ENCODE measurements at places on chromosomes 11 and 22.

GRCh38 chr11:69501891-69502860 is 20.7 kb downstream of the LINC01488 start:
- no peak for DNase-seq

GRCh38 chr11:43419460-43419859 is 60.7 kb downstream of the TTC17 start:
- DNase-seq: peak; percentile 35

GRCh38 chr11:107508201-107508857 is 50.7 kb upstream of the CWF19L2 start:
- DNase-seq: no peak

DNA sequence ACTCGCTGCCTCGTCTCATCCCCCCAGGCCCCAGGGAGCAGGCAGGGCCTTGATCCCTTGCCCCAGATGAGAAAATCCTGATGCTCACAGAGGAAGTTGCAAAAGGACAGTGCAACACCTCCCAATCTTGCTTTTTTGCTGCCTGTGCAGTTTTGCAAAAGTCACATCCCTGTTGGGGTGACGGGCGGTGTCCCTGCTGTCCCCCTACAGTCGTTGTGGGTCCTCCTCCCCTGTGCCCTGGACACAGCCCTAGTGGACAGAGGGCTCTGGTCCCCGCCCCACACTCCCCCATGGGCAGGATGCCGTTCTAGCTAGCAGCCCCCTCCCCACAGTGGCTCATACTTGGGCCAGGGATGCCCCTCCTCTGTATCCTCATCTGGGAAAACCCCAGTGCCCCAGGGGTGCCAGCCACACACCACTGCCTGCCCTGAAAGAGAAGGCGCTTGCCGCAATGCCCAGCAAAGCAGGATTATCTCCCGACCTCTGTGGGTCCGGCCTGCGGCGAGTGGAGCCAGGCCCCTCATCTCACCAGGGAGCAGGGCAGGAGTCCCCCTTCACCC is 18.4 kb upstream of the CTSD start:
- no peak for DNase-seq

DNA sequence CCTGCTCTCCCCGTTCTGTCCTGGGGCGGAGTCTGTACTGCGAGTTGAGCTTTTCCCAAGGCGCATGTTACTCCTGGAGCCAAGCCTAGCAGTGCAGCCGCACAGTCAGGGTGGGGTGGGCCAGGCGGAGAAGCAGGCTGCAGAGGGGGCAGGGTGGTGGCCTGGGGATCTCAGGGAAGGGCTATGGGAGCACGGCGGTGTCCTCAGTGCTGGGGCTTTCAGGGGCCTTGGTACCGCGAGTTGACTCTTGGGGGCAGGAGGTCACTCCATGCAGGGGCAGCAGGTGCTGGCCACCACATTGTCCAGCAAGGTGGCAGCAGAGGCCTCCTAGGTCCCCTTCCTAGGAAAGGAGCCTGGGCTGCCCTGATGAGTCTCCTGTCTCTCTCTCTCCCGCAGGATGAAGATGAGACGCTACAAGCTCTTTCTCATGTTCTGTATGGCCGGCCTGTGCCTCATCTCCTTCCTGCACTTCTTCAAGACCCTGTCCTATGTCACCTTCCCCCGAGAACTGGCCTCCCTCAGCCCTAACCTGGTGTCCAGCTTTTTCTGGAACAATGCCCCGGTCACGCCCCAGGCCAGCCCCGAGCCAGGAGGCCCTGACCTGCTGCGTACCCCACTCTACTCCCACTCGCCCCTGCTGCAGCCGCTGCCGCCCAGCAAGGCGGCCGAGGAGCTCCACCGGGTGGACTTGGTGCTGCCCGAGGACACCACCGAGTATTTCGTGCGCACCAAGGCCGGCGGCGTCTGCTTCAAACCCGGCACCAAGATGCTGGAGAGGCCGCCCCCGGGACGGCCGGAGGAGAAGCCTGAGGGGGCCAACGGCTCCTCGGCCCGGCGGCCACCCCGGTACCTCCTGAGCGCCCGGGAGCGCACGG is 14.9 kb upstream of the MIEF1 start:
- DNase-seq: no peak

DNA sequence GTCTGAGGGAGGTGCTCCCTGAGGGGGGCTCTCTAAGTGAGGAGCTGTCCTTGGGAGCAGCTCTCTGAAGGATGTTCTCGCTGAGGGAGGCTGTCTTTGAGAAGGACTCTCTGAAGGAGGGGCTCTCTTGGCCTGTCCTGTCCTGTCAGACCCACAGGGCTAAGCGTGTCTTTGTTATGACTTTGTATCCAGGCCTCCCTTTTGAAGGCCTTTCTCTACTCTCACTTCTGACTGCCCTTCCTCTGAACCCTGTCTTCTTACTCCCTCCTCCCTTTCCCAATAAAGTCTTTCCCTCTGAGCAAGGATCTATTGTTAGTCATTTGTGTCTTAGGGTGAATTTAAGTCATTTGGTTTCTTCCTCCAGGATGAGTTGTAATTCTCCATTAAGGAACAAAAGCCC is 330.1 kb upstream of the PLET1 start:
- no peak for DNase-seq

GRCh38 chr22:36364255-36365019 is 23.3 kb downstream of the MYH9 start:
- no peak for DNase-seq

GRCh38 chr11:85595285-85595884 is 31.8 kb downstream of the DLG2 start:
- no peak for DNase-seq

- no peak for DNase-seq
Measured at GRCh38 chr11:130999992-131000770, 83.9 kb upstream of the SNX19 start.

- no peak for DNase-seq
Measured at GRCh38 chr11:64570341-64570740, 20.7 kb upstream of the SLC22A12 start.

DNA sequence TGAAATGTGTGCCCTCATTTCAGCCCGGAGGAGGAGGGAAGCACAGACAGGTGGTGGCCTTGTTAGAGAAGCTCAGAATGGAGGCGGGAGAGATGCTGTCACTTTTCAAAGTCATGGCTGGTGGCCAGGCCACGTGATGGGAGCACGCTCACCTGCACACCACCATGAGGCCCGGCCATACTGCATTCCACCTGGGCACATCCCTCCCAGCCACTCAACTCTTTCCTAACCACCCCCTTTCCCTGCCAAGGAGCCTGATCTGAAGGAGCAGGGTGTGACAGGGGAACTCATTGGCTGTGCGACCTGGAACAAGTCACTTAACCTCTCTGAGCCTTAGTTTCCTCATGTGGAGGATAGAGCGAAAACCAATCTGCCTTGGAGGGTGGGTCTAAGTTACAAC is 364.5 kb downstream of the CTTN start:
- no peak for DNase-seq

DNA sequence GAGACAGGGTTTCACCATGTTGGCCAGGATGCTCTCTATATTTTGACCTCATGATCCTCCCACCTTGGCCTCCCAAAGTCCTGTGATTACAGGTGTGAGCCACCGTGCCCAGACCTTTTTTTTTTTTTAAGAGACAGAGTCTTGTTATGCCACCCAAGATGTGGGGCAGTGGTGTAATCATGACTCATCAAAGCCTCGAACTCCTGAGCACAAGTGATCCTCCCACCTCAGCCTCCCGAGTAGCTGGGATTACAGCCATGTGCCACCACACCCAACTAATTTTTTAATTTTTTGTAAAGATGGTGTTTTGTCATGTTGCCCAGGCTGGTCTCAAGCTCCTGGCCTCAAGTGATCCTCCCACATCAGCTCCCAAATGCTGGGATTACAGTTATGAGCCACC is 37.9 kb downstream of the IZUMO1R start:
- DNase-seq: no peak

DNA sequence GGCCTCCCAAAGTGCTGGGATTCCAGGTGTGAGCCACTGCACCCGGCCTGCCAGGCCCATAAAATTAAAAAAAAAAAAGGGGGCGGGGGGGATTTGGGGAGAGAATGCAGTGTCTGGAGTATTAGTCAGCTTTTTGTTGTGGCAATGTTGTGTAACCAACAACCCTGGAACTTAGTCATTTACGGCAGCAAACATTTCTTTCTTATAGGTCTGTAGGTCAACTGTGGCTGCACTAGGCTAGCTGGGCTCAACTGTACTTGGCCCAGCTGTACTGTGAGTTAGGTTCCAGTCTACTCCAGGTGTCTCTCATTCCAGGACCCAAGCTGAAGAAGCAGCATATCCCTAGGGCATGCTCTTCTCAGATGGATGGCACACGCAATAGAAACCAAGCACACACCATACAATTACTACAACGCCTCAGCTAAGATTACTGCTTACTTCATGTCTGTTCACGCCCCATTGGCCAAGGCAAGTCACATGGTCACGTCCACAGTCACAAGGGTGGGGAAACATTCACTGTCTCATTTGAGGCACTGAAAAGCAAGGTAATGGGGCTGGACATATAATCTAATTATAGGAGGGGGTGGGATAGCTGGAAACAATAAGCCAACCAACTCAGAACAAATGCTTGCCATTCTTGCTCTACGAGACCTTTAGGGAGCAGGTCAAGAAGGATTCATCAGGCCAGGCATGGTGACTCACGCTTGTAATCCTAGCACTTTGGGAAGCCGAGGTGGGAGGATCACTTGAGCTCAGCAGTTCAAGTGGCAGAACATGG is 10.4 kb upstream of the SPINDOC start:
- DNase-seq: no peak

DNA sequence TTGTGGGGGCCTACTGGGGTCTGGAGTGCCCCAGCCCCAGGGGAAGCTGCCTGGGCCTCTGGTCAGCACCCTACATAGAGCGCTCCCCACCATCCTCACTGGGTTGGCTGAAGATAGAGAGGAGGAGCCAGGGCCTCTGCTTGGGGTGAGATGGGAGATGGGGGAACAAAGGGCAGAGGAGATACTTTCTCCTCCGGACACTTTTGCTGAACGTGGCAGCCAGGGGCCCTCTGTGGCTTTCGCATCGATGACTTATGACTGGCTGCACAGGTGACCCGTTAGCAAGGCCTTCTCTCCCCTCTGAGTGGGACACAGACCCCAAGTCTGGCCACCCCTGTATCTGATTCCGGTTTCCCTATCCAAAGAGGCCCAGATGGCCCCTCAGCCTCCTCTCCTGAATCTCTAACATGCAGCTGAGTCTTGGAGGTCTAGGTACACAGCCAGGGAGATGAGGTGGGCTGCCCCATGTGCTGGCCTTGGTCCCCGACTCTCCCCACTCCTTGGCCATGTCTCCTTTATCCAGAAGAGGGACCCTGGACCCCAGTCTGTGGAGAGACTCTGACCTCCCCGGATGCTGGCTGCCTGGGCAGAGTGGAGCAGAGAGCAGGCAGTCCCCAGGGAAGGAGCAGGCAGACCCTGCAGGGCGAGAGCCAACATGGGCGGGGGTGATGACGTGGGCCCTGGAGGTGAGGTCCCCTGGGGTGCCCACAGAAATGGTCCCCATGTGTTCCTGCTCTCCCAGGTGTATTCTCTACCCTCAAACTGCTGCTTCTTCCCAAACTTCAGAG is 59.3 kb upstream of the NECTIN1 start:
- DNase-seq: no peak

GRCh38 chr11:10667521-10667885 is 26.1 kb downstream of the IRAG1 start:
- no peak for DNase-seq

DNA sequence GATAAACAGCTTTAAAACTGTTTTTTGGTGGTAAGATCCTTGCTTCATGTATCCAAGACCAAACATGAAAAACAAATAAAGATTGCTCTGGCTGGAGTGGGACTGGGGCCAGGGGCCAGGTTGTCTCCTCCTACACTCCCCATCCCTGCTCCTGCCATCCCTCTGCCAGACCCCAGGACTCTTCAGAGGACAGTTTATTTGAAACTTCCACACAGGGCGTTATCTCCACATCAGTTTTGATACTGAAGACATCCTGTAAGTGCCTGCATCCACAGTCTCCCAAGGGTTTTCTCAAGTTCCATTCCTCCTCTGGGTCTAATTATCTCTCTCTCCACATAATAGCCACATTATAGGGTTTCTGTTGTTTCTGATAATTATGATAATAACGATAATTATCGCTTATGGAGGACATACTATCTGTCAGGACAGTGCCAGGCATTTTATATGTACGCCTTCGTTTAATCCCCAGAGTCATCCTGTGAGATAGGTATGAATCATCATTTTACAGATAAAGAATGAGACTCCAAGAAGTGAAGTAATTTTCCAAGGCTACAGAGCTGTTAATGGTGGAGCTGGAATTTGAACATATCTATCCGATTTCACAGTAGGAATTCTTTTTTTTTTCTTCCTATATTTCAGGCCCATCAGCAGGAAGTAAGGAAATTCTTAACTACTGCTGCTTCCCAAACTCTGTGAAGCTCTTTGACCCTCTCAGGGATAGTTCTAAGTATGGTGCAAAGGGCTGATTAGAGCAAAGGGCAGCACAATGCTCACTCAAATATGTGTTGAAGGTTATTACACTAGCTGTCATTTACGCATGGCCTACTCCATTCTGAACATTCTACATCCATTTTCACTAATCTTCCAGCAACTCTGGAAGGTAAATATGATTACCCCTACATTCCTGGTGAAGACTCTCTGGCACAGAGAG is 488.0 kb upstream of the CCDC90B start:
- no peak for DNase-seq

GRCh38 chr11:24206030-24206429 is 290.8 kb upstream of the LUZP2 start:
- DNase-seq: no peak

DNA sequence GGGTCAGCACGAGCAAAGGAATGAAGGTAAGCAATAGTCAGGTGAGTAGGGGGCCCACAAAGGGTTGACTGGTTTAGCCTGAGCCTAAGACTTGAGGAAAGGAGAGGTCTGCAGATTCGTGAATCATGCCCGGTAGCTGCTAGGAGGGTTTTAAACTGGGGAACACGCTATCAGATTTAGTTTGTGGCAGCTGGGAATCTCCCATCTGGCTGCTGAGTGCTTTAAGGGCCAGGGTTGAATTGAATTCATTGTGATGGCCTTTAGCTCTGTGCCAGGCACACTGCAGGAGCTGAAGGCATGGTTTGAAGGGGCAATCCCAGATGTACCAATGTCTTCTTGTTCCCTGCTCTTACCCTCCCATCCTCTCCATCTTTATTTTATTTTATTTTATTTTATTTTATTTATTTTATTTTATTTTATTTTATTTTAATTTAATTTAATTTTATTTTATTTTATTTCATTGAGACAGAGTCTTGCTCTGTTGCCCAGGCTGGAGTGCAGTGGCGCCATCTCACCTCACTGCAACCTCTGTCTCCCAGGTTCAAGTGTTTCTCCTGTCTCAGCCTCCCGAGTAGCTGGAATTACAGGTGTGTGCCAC is 1.9 kb upstream of the NECTIN1 start:
- DNase-seq: no peak

DNA sequence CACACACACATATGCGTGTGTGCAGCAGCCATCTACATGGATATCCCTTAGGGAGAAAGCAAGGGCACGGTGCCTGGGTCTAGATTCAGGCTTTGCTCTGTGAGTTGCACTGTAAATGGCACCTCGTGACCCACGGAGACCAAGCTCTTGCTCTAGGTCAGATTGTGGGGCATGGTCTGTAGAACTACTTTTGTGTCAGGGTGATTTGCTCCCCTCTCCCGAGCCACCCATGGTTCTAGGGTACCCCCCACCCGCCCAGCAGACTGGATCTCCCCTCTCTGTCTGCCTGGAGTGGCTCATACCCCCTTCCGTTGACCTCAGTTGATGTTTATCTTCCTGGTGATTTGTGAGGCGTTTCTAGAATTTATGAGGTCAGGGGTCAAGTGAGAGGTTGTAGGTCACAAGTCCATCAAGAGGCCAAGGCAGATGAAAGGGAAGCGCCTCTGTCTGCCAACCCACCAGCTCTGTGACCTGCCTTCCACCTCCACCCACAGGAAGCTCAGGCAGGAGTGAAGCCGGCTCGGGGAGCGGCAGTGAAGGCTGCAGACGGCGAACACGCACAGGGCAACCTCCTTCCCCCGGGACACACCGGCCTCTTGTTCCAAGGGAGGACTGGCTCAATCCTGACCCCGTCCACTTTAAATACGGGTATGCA is 76.2 kb upstream of the TTLL12 start:
- DNase-seq: peak; percentile 19

All from activated naive CD4-positive, alpha-beta T cell treated with anti-CD3 and anti-CD28 coated beads, Interleukin-2, amount 50 U/mL, for 72 hours (primary cell).